GM12878 (cell line): ENCODE measurements at places on chromosomes 16 and 17. TPM values are rescaled to one million over a fixed set of nuclear protein-coding genes. Genes with fewer than 3 reads are reported as not detected.

DNA sequence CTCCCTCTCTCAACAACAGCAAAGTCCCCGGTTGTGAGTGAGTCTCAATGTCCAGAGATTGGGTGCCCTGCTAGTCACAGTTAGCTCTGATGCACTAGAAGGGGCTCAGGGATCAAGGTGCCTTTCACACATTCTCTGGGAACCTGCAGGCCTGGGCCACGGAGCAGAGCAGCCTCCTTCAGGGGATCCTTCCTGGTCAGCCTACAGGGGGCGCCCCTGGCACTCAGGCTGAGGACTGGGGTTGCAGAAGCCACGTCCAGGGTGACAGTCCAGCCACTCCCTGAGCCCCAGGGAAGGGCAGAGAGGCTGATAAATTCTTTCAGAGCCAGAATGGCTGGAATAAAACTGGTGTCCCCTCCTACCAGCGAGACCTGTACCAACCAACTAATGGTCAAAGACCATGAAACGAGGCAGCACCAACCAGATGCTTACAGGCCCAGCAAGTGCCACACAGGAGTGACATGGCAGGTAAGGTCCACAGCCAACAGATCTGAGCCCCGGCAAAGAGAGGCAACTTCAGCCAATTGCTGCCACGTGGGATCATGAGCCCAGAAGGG lies 43.5 kb downstream of the ST3GAL2 start:
- no peaks in the 10 kb centered on the region for H3K27me3 ChIP-seq
- no peak overlapping the region for H3K27ac ChIP-seq
- no peaks in the 10 kb centered on the region; the same call in 1 of the 2 replicates for H3K4me1 ChIP-seq
- peaks cover 37% of the 10 kb centered on the region for H3K36me3 ChIP-seq
- no peak for DNase-seq
- H3K4me3 ChIP-seq: no peak overlapping the region

GRCh38 chr17:65739034-65739433 lies 177.6 kb upstream of the AXIN2 start:
- no peaks in the 10 kb centered on the region for H3K4me1 ChIP-seq
- H3K27me3 ChIP-seq: no peaks in the 10 kb centered on the region
- no peak for DNase-seq
- H3K27ac ChIP-seq: no peak overlapping the region

GRCh38 chr17:65694601-65695000 lies 133.2 kb upstream of the AXIN2 start:
- H3K36me3 ChIP-seq: no peaks in the 10 kb centered on the region
- no peak overlapping the region for H3K27ac ChIP-seq
- no peak for DNase-seq
- H3K4me3 ChIP-seq: no peak overlapping the region
- H3K27me3 ChIP-seq: no peaks in the 10 kb centered on the region

GRCh38 chr16:8178271-8178670 lies 412.0 kb downstream of the TMEM114 start:
- no peak for DNase-seq
- no peaks in the 10 kb centered on the region for H3K27me3 ChIP-seq
- H3K27ac ChIP-seq: no peak overlapping the region
- H3K4me1 ChIP-seq: no peaks in the 10 kb centered on the region

GRCh38 chr17:78142119-78142861 lies 3.9 kb upstream of the C17orf99 start:
- H3K27me3 ChIP-seq: no peaks in the 10 kb centered on the region
- DNase-seq: no peak
- H3K4me3 ChIP-seq: no peak overlapping the region
- no peak overlapping the region for H3K27ac ChIP-seq
- H3K4me1 ChIP-seq: peaks cover 69% of the 10 kb centered on the region

- H3K36me3 ChIP-seq: peaks cover 2% of the 10 kb centered on the region; the same call in 1 of the 2 replicates
- peaks cover 15% of the 10 kb centered on the region for H3K4me1 ChIP-seq
- H3K27me3 ChIP-seq: no peaks in the 10 kb centered on the region
- peak overlapping the region; percentile 76 for H3K27ac ChIP-seq
- peak overlapping the region; percentile 78 for H3K4me3 ChIP-seq
These were observed 485 bp downstream of the DYNLL2 start for GRCh38 chr17:58083491-58084316.

The HBA2 gene
- total RNA-seq: 0.48 and 0.92 TPM in 2 replicates

The HOXB13 gene
- total RNA-seq: 0.05 TPM in 2 replicates

The B4GALNT2 gene
- not detected in 2 replicates for total RNA-seq

GRCh38 chr17:43598357-43599045 lies 52.4 kb upstream of the ETV4 start:
- no peaks in the 10 kb centered on the region for H3K27me3 ChIP-seq
- H3K4me3 ChIP-seq: no peak overlapping the region
- no peak overlapping the region for H3K27ac ChIP-seq
- no peaks in the 10 kb centered on the region for H3K4me1 ChIP-seq

The ZNRF1 gene
- total RNA-seq: 24.2 and 25.9 TPM in 2 replicates

The HCRT gene
- 0.41 TPM in 1 of 2 replicates, not detected in the other for total RNA-seq

DNA sequence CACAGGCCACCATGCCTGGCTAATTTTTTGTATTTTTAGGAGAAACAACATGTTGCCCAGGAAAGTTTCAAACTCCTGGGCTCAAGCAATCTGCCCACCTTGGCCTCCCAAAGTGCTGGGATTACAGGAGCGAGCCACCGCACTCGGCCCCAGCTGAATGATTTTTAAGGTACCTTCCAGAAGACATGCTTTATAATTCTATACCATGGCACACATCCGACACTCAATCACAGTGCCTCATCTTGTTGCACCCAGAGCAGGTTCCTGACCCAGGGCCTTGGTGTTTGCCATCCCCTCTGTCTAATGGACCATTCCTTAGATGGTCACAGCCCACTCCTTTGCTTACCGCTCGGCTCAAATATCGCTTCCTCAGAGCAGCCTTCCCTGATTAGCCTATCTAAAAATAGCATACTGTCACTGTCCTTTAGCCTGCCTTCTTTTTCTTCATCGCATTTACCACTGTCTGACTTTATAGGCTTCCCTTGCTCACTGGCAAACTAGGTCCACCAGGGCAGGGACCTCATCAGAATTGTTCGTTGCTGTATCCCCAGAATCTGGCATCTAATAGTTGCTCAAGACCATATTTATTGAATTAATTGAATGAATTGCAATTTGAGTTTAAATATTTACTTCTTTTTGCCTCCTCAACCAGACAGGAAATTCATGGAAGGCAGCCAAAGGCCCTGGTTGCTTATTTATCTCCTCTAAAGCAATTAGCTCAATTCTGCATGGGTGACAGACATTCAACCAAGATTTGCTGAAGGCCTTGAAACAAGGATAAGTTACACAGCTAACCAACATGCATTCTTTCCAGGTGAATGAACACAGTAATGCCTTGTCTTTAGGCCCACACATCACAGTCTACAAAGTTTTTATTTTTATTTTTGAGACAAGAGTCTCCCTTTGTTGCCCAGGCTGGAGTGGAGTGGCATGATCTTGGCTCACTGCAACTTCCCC lies 6.3 kb upstream of the TENT4B start:
- no peak overlapping the region for H3K4me3 ChIP-seq
- H3K4me1 ChIP-seq: peaks cover 4% of the 10 kb centered on the region
- no peaks in the 10 kb centered on the region for H3K27me3 ChIP-seq
- H3K36me3 ChIP-seq: no peaks in the 10 kb centered on the region

GRCh38 chr16:3152277-3152990 lies 17.6 kb downstream of the ZNF213 start:
- H3K36me3 ChIP-seq: no peaks in the 10 kb centered on the region
- peak; percentile 77 for DNase-seq
- peak overlapping the region; percentile 62 for H3K4me3 ChIP-seq
- H3K27me3 ChIP-seq: no peaks in the 10 kb centered on the region

DNA sequence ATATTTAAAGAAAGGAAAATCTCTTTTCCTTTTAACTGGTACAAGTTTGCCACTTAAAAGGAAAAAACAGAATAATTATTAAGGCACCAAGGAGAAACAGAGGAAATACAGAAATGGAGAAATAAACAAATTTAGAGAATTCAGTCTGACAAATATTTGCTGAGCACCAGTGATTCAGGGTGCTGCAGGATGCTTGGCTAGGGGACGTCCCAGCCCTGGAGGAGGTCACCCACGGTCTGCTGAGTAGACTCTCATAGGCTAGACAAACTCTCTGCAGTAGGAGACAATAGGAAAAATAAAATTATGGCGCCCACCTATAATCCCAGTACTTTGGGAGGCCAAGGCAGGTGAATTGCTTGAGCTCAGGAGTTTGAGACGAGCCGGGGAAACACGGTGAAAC lies 15.9 kb downstream of the C1QTNF1 start:
- H3K4me1 ChIP-seq: peaks cover 10% of the 10 kb centered on the region
- no peak overlapping the region for H3K27ac ChIP-seq
- H3K36me3 ChIP-seq: no peaks in the 10 kb centered on the region
- no peaks in the 10 kb centered on the region for H3K27me3 ChIP-seq

The OR4D1 gene
- not detected in 2 replicates for total RNA-seq

The TEX19 gene
- 0.19 TPM in 1 of 2 replicates, not detected in the other for total RNA-seq

The PRR35 gene
- total RNA-seq: not detected in 2 replicates

The MPP3 gene
- 0.13 TPM in 1 of 2 replicates, not detected in the other for total RNA-seq

The TBC1D3I gene
- total RNA-seq: 0.41 TPM in 1 of 2 replicates, not detected in the other

DNA sequence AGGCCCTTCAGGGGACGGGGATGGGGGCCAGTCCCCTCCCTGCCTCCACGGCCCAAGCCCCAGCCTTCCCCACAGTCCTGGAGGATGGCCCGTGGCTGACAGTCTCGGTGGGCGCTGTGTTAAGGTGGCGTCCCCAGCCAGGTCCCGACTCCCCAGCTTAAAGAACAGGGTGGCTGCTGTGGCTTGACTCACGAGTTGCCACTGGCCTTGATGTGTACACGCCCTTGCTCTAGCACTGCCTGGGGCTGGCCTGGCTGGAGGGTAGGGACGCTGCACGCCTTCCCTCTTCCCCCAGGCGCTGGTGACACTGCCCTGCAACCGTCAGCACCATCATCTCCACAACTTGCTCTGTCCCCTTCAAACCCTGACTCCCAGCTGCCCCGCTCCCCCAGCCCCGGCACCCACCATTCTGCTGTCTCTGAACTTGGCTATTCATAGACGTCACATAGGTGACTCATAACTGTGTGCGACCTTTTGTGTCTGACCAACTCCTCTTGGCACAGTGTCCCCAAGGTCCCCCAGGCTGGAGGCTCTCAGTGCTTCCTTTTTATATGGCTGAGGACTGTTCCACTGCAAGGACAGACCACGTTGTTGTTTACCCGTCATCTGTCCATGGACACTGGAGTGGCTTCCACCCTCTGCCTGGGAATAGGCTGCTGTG lies 6.3 kb downstream of the GNPTG start:
- H3K4me3 ChIP-seq: no peak overlapping the region
- no peak overlapping the region for H3K27ac ChIP-seq
- H3K4me1 ChIP-seq: no peaks in the 10 kb centered on the region
- H3K36me3 ChIP-seq: peaks cover 14% of the 10 kb centered on the region
- DNase-seq: no peak

DNA sequence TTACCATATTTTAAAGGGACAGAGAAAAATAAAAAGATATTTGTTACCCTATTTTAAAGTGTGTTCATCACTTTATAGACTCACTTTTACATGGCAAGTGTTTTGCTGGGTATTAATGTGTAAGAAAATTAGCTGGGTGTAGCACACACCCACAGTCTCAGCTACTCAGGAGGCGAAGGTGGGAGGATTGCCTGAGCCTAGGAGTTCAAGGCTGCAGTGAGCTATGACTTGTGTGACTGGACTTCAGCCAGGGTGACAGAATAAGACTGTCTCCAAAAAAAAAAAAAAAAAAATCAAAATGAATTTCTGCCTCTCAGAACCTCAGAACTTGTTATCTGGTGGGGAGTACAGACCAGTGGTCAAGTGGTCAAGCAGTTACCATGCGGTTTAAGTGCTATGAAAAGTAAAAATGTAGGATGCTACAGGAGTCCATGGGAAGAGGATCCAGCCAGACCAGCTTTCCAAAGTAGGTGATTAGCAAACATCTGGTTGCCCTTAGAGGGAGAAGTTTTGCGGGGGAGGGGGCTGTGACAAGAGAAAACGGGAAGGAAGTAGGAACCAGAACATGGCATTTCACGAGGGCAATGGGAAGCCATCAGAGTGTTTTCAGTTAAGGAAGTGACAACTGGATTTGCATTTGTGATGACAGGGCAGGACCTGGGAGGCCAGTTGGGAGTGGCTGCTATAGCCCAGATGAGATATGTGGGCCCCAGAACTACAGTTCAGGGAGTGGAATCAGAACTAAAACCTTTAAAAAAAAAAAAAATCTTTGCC lies 13.9 kb downstream of the CNEP1R1 start:
- H3K4me1 ChIP-seq: peaks cover 11% of the 10 kb centered on the region
- H3K4me3 ChIP-seq: no peak overlapping the region
- H3K27me3 ChIP-seq: no peaks in the 10 kb centered on the region
- no peaks in the 10 kb centered on the region for H3K36me3 ChIP-seq
- DNase-seq: no peak

The CLDN7 gene
- 0.61 and 1.3 TPM in 2 replicates for total RNA-seq

The CRHR1 gene
- 0.08 TPM in 1 of 2 replicates, not detected in the other for total RNA-seq
